ENCODE measurements at places on chromosomes 16 and 17.

- DNase-seq: no peak
These were observed 208.3 kb downstream of the C16orf95 start for GRCh38 chr16:87108941-87109340.

GRCh38 chr16:71373073-71373472 lies 14.6 kb downstream of the CALB2 start:
- no peak for DNase-seq

- DNase-seq: no peak
These were observed 10.3 kb downstream of the MRC2 start for GRCh38 chr17:62637809-62638208.

DNA sequence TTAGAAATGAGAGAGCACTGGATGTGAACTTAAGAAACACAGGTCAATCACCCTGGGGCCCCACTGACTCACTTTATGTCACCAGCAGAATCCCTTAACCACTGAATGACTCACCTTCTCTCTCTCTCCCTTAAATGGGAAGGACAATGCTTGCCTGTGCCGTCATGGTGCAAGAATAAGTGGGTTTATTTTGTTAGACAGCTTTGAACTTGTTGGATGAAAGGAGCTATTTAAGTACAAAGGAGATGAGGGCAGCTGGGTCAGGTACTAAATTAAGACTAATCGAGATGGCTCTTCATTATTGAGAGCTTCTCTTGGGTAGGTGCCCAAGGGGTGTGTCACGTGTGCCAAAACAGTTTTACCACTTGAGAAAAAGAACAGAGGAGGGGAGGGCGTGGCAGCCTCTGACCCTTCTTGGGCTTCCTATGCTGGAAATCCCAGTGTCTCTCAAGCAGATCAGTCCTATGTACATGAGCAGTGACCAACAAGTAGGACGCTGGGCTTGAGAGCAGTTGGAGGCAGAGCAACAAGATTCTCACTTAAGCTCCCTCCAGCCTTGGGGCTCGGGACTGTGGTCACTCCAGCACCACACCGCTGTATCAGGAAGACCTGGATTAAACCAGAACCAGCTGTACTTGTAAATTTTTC lies 6.7 kb upstream of the KRT31 start:
- no peak for DNase-seq

Data from CD4-positive, alpha-beta T cell treated with Interleukin-15 for 1 hour (primary cell).